ENCODE measurements at places on chromosomes 1 and 21.

DNA sequence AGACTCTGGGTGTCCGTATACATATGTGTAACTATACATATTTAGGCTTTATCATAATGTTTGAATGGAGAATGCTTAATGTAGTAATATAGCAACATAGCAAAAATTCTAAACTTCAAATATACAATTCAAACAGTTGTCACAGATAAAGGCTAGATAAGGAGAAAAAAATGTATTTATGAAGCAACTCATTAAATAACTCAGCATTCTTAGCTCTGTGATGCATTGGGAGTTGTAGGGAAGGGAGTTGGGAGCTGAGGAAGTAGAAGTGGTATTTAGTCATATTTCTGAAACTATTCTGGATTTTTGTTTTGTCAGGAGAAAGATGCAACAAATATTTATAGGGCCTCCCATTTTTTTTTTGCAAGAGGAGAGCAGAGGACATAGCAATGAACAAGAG, 197.8 kb downstream of the PBX1 start:
- no peak for DNase-seq

- DNase-seq, result no peak
These were observed 36.1 kb upstream of the RGS1 start for GRCh38 chr1:192539297-192540092.

DNA sequence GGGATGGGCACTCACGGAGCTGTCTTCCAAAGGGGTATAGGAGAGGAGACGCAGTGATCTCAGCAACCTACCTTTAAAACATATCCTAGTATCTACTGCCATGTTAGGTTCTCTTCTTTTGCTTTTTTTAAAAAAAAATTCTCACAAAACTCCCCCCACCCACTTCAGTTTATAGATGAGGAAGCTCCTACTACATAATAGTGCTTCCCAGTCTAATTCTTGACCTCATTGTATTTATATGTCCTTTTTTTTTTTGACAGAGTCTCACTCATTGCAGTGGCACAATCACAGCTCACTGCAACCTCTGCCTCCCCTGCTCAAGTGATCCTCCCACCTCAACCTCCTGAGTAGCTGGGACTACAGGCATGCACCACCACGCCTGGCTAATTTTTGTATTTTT, 99.9 kb downstream of the OSBPL9 start:
- no peak for DNase-seq

GRCh38 chr1:3380469-3380868, 74.0 kb upstream of the ARHGEF16 start:
- no peak for DNase-seq

- DNase-seq, result no peak
These were observed 24.5 kb downstream of the COA6 start for GRCh38 chr1:234397732-234398131.

DNA sequence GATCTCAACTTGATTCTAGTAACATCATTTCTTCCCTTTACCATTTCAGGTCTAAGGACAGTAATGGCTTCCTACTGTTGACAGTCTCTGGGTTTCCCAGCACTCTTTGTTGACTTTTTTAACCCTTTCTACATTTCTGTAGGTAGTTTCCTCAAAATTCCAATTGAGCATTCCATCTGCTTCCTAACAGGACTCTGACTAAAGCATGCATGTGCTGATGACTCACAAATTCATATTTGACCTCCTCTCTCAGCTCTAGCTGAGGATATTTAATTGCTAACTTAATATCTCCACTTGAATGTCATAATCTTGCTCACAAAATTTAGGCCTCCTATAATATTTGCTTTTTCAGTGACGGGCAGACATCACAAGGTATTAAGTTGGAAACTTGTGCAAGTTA, 93.3 kb upstream of the ZNHIT6 start:
- no peak for DNase-seq

DNA sequence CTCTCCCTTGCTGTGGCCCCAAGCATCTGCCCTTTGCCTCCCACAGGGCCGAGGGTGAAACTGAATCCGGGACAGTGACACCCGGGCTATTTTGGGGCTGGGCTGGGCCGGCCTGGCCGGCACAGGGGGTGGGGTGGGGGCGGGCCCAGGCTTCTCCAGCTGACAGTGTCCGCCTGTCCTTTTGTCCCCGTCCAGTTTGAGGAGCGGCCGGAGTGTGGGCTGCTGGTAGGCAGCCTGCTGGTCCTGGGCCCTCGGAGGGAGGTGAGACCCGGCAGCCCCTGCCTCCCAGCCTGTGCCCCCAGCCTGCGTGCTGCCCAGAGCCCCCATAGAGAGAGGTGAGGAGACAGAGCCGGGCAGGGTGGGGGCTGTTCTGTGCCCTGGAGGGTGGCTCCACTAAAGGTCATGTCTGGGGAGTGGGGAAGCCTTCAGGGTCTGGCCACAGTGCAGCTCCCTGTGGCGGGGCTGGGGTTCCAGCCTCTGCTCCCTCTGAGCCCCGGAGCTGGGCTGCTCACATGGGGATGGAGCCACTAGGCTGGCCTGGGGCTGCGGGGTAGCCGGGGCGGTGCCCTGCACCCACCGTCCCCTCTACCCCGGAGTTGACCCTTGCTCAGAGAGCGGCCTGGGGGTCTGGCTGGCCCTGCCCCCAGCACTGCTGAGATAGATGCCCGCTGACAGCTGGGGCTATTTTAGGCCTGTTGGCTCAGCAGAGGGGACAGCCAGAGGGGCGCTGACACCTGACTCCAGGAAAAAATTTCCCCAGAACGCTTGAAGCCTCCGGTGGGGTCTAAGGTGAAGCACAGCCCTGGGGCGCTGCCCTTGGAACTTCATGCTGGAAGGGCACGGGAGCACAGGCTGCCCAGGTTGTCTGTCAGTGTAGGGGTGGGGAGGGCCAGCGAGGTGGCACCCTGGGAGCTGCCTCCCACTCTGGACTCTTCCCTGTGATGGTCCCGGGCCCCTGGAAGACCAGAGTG, at the start of gene OBSCN:
TSS of gene OBSCN (plus strand) at position 194 of the 971 bp plus-strand sequence. CDS start 3,740 bp downstream, outside the sequence.
- DNase-seq, result no peak

GRCh38 chr1:11671544-11672286, 7.7 kb downstream of the FBXO6 start:
- DNase-seq, result no peak

DNA sequence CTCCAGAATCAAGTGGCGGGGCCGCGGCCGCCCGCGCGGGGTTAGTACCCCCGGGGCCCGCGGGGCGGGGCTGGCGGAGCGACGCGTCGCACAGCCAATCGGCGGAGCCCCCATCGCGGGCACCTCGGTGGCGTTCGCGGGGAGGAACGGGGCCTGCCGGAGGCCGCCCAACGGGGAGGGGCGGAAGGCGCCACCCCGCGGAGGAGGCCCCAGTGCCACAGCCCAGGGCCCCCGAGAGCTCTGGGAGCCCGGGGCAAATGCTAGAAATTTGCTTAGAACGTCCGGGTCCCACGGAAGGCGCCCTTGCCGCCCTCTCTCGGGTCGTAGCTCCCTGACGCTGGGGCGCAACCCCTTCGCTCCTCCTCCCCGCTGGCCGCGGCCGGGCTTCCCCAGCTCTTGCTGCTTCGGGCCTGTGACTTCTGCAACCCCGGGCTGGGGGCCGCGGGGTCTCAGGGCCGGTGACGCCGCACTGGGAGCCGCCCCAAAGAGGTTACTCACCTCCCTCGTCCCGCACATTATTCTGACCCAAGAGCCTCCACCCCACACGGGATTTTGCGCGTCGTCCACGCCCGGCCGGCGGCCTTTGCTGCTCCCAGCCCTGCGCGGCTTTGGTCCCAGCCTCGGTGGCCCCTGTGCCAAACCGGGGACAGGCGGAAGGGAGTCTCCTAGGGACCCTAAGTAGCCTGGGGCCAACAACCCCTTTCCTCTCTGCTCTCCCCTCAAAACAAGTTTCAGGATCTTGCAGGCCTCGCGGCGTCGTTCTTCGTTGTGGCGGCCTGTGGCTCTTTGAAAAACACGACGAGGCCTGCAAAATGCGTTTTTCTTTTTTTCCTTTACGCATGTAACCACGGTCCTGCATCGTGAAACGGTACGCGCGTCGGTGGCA, at the start of gene RUNX3:
TSS of gene RUNX3 (minus strand) at position 17 of the 886 bp plus-strand sequence. CDS start 408 bp downstream, outside the sequence.
- no peak for DNase-seq

DNA sequence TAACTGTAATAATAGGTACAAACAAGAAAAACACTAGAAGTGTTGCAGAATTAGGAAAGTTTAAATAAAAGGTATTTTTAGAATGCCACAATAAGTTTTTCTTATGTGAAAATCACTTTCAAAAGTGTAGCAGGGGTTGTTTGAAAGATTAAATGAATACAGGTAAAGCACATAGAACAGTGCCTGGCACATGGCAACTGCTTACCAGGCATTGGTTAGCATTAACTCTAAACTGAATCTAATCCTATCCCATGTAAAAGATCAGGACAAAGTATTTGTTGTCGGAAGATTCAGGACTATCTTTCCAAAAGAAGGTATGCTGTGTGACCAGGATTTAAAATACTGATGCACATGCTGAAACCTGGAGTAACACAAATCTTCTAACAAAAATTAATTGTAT, 3.3 kb downstream of the AKT3 start:
- DNase-seq, result no peak

- no peak for DNase-seq
These were observed 140.7 kb upstream of the VAMP3 start for GRCh38 chr1:7630378-7630777.

- DNase-seq, result no peak
These were observed 124.7 kb downstream of the NAV1 start for GRCh38 chr1:201663491-201664113.

GRCh38 chr1:40409467-40409866, 35.9 kb downstream of the SMAP2 start:
- no peak for DNase-seq

- DNase-seq, result no peak
These were observed 20.9 kb downstream of the PTPRU start for GRCh38 chr1:29256979-29257804.

GRCh38 chr1:180566026-180566425, 7.3 kb downstream of the OVAAL start:
- DNase-seq, result no peak

DNA sequence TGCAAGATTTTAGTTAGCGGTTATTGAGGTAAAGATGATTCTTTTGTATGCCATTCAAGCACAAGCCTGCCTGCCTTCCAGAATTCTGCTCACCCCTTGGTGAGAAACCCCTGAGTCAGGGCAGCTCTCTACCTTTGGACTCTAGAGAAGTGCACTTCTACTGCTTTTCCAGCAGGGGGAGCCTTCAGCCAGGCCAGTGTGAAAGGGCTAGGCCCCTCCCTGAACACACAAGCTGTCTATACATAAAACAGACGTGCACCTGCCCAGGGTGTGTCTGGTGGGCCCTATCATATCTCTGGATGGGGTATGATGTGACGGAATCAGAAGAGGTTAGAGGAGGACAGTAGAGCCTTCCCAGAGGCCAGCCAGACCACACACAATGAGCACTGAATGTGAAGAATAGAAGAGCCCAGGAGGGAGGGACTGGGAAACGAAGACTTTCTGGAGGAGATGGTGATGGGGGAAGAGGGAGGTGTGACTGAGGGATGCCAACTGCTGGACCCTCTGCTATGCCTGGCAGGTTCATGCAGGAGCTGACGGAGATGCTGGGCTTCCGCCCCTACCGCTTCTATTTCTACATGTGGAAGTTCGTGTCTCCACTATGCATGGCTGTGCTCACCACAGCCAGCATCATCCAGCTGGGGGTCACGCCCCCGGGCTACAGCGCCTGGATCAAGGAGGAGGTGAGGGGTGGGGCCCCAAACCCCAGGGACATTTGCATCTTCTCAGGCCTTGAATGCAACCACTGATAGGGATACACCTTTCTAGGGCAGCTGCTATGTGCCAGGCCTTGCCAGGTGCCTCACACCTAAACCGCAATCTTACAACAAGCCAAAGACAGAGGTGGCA, 13.0 kb upstream of the KCNC4 start:
- no peak for DNase-seq

DNA sequence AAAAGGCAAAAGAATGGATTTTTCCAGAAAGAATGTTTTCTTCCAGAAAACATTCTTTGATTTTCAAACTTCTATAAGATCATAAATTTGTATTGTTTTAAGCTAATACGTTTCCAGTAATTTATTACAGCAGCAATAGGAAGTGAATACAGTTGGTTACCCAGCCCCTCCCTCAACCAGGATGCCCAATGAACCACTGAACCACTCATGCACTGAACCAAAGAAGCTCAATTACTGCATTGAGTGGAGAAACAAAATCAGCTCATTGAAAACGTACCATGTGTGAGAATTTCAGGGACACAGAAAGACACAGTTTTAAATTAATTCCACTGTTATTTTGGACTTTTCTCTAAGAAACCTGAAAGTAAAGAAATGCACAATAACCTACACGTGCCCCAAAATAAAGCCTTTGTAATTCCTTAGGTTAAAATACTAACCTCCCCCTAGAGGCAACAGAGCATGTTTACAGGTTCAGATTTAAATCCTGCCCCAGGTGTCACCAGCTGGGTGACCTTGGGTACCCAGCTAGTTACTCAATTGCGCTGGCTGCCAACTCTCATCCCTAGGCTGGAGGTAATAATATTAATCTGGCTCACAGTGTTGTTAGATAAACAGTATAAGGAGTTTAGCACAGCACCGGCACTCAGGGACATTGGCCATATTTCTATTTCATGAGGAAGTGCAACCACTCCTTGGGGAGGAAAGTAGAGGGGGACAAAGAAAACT, 111.7 kb downstream of the NMNAT2 start:
- DNase-seq, result no peak

- DNase-seq, result no peak
These were observed 72.5 kb downstream of the KCNT2 start for GRCh38 chr1:196535727-196536126.

DNA sequence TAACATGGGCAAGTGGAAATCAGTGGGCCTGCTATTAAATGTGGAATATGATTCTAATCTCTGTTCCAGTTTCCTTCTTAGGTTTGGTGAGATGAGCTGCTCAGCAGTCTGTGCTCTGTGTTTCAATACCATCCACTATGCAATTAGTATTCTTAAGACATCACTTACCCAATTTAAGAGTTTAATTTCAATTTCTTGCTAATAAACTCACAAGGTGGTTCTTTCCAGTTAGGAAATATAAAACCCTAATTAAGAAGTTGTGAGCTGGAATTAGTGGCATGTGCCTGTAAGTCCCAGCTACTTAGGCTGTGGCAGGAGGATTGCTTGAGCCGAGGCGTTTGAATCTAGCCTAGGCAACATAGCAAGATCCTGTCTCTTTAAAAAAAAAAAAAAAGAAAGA, 51.7 kb downstream of the MPZL1 start:
- DNase-seq, result no peak

GRCh38 chr1:162185314-162186025, 116.0 kb downstream of the NOS1AP start:
- DNase-seq, result no peak

GRCh38 chr1:42052072-42052699, 101.0 kb upstream of the GUCA2B start:
- DNase-seq, result no peak

GRCh38 chr1:43835082-43836021, 98.2 kb upstream of the ARTN start:
- DNase-seq, result no peak

- no peak for DNase-seq
These were observed 13.5 kb downstream of the ESPN start for GRCh38 chr1:6438047-6438525.

Measured in anterior cingulate cortex (tissue), 58 donors.